ENCODE measurements at places on chromosomes 2 and 18. TPM values are rescaled to one million over a fixed set of nuclear protein-coding genes. Genes with fewer than 3 reads are reported as not detected.

Gene SLC39A10
- total RNA-seq = 125 TPM

Gene CNDP1
- 0.75 TPM for total RNA-seq

Gene SIX3
- not detected for total RNA-seq

Gene WDR54
- total RNA-seq = 25.0 TPM

Gene TXNDC9
- total RNA-seq = 22.9 TPM

Gene SGPP2
- 0.23 TPM for total RNA-seq

Gene MDH1B
- 1.3 TPM for total RNA-seq

Measured in mesothelial cell of epicardium (in vitro differentiated cells).